ENCODE measurements at places on chromosomes 16 and 17.

DNA sequence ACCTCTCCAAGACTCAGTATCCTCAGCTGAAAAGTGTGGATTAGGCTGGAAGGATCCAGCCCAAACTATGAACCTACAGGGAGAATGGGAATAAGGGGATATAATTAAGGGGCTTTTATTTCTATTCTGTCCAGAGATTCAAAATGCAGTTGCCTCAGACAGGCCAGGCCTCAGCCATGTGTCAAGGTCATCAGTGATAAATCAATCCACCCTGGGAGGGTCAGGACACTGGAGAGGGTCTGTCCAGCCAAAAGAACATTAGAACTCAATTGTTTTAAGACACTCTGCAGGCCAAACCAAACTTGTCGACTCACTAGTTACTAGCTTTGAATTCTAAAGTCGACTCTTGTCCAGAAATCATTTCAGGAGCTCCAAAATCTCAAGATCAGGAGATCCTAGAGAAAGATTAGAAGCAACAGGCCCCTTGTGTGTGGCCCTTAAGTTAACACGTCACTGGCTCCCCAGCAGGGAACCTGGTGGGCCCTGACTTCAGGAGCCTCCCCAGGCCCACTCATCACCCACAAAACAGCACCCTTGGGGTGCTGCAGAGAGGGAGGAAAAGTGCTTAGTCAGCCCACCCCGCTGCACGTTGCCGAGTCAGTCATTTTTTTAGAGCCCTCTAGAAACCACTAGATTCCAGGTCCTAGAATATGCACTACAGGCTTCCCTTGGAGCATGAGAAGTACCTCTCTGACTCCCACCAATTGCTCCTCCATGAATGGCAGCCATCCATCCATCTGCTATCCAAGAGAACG, 156.8 kb downstream of the XYLT1 start:
- DNase-seq: no peak

DNA sequence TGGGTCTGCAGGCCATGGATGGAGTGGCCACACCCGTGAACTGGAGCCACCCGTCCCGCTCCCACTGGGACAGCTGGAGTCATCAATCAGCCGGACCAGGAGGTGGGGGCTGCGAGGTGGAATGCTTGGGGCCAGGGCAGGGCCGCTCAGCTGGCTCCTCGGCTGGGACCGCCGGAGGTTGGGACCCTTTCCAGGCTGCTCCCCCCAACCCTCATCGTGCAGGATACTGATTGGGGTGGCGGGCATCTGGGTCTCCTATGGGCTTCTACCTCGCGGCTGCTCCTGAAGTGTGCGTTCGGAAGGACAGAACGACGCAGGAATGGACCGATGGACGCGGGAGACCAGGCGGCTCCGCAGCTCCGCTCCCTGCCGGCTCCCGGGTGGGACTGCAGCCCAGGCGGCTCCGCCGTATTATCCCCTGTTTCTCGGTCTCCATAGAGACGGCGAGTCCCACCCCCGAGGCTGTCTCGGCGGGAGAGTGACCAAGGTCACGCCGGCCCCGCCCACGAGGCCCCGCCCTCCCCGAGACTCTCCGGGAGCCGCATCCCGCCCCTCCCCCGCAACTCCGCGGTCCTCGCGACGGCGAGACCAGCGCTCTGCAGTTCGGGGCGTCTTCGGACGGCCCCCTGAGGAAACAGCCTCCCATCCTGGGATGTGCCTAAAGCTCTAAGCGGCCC, at the start of gene TPPP3:
Gene TPPP3, minus strand, starts transcription at position 388 of the 677 bp plus-strand sequence. CDS start 2,387 bp downstream, outside the sequence.
- DNase-seq: peak; percentile 70

DNA sequence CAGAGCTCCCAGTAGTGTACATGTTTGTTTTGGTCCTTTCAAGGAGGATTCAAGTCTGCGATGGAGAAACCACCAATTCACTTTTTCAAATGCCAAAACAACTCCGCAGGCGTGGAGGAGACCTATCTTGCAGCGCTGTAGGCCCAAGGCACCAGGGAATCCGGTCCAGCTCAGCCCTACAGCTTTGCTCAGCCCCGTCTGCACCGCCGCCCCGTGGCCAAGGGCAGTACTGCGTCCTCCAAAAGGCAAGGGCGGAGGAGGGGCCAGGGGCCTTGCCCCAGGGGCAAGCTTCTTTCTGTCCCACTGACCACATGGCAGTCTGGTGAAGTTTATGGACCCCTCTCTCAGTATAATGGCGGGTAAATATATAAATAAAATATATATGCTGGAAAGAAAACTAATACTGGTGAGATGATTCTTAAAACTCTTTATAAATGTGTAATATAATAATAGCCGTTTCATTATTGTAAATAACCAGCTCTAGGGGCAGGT, 709 bp upstream of the CD300LG start:
- peak; percentile 85 for DNase-seq

- no peak for DNase-seq
Observed at GRCh38 chr17:57533684-57534305, 211.3 kb downstream of the CCDC182 start.

DNA sequence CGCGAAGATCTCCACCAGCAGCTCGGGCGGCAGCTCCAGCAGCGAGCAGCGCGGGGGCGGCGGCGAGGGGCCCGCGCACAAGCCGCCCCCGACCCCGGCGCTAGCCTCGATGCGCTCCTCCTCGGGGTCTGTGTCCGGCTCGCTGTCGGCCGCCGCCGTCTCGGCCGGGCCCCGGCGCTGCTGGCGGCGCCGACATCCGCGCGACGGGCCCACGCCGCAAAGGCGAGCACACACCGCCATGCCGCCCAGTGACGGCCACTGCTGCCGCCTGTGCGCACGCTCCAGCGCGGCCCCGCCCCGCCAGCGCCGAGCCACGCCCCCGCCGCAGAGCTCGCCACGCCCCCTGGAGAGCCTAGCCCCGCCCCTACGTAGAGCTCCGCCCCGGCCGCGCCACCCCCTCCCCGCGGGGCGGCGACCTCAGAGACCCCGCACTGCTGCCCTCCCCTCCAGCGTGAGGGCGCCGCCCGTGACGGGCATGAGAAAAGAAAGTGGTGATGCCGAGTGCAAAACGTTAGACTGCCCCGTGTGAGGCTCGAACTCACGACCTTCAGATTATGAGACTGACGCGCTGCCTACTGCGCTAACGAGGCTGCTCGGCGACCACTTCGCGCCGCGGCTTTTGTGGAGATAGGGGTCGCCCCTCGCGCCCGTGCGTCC, at the start of gene FBXO31:
Gene FBXO31, minus strand, starts transcription at position 272 of the 657 bp plus-strand sequence. Its CDS starts 32 bp downstream, at position 240.
- DNase-seq: peak; percentile 92

GRCh38 chr16:53022374-53022773, 30.3 kb downstream of the CHD9NB start:
- no peak for DNase-seq

DNA sequence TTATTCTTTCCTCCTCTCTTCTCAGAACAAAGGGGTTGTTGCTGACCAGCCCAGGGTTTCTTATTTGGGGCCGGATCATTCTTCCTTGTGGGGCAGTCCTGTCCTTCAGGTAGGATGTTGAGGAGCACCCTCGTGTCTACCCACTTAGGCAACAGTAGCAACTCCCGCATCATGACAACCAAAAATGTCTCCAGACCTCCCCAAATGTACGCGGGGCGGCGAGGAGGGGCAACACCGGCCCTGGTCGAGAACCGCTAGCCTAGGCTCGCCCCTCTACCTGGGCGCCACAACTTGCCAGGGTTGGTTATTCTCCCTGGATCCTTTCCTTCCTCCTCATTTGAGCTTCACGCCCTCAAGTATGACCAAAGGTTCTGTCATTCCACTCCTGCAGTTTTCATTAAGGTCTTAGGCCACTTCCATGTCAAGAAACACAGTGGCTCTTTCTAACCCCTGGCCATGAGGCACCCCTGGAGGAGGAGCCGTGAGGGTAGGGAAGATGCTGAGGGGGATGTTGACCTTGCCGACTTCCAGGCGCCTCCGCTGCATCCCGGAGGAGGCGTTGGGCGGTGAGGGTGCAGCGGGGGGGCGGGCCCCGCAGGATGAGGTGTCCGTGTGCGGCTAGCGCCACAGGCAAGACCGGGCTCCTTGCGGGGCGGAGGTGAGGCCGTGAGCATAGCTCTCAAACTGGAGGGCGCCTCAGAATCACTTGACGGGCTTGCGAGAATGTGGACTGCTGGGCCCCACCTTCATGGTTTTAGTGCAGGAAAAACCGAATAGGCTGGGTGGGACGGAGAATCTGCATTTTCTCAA, 712 bp upstream of the SPECC1 start:
- no peak for DNase-seq

DNA sequence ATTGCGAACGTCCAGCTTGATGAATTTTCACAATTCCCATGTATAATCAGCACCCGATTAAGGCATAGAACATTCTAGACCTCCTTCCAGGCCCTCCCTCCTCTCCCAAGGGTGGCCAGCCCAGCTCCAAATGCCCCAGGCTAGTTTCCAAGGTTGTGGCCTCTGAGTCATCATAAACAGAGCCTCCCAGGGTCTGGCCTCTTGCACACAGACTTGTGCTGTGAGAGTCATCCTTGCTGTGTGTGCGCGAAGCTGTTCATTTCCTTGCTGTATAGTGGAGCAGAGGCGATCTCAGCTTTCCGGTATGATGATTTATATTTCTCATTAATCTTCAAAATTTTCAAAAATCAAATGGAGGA, 20.5 kb upstream of the JPH3 start:
- DNase-seq: no peak
